ENCODE measurements at places on chromosomes 16 and 17.

- no peak for DNase-seq
Measured at GRCh38 chr17:77677630-77678029, 280.9 kb upstream of the TNRC6C start.

- DNase-seq, result no peak
Measured at GRCh38 chr16:48295488-48296281, 48.3 kb upstream of the ABCC11 start.

DNA sequence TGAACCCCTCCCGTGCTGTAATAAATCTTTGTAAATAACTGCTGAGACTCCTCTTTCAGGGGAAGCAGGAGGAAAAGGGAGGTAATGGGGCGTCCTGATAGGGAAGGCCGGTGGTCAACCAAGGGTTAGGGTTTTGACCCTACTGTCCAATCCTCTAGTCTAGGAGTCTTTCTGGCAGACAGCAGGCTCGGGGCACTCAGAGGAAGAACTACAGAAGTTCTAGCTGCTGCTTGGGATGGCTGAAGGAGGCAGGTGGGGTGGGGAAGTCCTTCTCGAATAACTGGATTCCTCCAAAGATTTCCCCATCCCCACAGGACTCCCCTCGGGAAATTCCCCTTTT is 387 bp upstream of the STARD3 start:
- DNase-seq, result no peak

DNA sequence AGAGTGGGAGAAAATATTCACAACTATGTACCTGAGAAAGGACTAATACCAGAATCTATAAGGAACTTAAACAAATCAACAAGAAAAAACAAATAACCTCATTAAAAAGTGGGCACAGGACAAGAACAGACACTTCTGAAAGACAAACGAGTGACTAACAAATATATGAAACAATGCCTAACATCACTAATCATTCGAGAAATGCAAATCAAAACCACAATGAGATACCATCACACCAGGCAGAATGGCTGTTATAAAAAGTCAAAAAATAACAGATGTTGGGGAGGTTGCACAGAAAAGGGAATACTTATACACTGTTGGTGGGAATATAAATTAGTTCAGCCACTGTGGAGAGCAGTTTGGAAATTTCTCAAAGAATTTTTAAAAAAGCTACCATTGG is 83.5 kb upstream of the WSCD1 start:
- DNase-seq, result no peak

GRCh38 chr16:60651346-60651745 is 1384.9 kb downstream of the CDH8 start:
- DNase-seq, result no peak

All from fibroblast of gingiva (primary cell).